Thyroid gland (tissue), 4 donors: ENCODE measurements at places on chromosomes 6 and 20. TPM values are rescaled to one million over a fixed set of nuclear protein-coding genes. Genes with fewer than 3 reads are reported as not detected.

DNA sequence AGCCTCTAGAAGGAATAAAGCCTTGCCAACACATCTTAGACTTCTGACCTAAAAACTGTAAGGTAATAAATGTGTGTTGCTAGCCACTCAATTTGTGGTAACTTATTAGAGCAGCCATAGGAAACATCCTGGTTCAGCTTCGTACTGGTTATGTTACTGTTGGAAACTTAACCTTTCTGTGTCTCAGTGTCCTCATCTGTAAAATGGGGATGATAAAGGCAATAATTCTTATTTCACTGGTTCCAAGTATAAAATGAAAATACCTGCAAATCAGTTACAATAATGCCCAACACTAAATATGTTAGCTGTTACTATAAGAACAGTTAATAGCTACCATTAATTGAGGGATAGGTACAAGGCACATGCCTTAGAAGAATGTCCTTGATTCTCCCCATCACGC, 14.3 kb upstream of the RBPJL start:
- no peak for DNase-seq

TINAG gene
- total RNA-seq, result not detected

DNA sequence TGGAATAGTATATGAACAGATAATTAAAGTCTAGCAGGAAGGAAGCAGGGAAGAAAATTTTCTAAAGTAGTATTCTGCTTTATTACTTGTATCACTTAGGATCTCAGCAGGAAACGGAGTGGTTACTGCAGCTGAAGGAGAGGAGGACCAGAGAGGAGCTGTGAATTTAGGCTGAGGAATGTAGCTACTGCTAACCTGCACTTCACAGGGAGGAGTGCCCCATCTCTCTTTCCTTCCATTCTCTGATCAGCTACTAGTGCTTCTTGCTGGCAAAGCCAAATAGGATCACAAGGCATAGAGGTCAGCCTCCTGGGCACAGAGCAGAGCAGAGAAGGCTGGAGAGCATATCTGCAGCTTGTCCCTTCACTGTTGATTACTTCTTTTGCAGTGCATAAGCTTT, 205.3 kb upstream of the ASCC3 start:
- DNase-seq, result no peak

GRCh38 chr6:12060780-12061609, 48.9 kb downstream of the HIVEP1 start:
- DNase-seq, result no peak

- no peak for DNase-seq
Measured at GRCh38 chr6:141957271-141957670, 175.5 kb upstream of the GJE1 start.

- DNase-seq, result peak; percentile 88
Measured at GRCh38 chr6:1190366-1190765, 121.5 kb upstream of the FOXQ1 start.

ABHD16B gene
- total RNA-seq, result not detected

DNA sequence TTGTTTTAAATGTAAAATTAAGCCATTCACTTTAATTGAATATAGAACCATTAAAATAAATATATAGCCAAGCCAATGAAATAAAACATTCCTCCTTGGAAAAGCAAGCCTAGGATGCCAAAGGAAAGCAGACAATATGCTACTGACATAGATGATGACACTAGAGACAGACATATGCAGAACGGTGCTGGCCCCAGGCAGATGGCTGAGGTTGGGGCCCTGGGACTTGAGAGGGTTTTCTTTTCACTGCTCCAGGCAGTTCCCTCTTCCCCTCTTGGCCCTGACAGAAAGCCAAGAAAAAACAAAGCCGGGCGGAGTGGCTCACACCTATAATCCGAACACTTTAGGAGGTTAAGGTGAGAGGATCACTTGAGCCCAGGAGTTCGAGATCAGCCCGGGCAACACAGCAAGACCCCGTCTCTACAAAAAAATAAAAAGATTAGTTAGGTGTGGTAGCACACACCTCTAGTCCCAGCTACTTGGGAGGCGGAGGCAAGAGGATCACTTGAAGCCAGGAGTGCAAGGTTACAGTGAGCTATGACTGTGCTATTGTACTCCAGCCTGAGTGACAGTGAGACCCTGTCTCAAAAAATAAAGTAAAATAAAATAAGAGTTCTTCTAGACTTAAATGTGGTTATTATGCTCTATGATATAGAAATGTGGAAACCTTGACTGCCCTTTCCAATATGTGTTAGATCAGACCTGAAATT, 31.2 kb downstream of the FASTKD5 start:
- no peak for DNase-seq

- DNase-seq, result no peak
Measured at GRCh38 chr6:75467284-75467683, 26.3 kb downstream of the FILIP1 start.

DNA sequence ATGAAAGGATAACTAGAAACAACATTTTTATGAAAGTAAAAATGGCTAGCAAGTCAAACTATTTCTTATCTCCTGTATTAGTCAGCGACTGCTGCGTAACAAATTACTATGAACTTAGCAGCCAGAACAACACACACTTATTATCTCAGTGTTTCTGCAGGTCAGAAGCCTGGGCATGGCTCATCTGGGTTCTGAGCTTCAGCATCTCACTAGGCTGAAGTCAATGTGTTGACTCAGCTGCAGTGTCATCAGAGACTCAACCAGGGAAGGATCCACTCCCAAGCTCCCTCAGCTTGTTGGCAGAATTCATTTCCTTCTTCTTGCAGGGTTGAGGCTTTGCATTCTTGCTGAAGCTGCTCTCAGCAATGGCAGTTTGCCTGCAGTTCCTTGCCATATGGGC, 33.2 kb upstream of the IGF2R start:
- DNase-seq, result no peak

HLA-DMB gene
- 34.7 TPM for total RNA-seq

PTGIS gene
- 22.3 TPM for total RNA-seq

DNA sequence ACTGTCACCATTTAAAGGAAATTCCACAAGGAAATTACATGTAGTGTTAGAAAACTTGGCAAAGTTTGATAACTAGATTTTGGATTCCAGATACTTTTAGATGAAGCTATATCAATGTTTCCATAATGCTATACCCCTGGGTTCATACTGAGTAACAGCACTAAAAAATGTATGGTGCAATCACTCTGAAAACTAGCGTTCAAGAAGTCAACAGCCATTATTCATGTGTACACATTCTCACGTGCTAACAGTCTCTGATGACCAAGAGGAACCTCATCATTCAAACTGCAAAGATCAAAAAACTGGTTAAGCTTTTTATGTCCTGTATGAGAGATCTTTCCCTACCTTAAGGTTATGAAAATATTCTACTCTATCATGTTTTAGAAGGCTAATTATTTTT, 197.6 kb downstream of the GMDS start:
- no peak for DNase-seq
